Peyer's patch (tissue), 4 donors: ENCODE measurements at places on chromosomes 1 and 21.

GRCh38 chr1:68128820-68129219 is 78.4 kb upstream of the DIRAS3 start:
- DNase-seq = no peak

DNA sequence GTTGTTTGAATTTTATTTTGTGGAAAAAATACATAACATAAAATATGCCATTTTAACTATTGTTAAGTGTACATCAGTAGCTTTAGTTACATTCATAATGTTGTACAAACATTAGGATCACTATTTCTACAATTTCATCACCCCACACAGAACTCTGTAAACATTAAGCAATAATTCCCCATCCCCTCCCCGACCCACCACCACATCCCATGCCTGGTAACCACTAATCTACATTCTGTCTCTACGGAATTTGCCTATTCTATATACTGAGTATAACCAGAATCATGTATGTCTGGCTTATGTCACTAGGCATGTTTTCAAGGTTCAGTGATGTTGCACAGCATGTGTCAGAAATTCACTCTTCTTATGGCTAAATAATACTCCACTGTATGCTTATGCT is 47.7 kb downstream of the CDC42BPA start:
- no peak for DNase-seq

GRCh38 chr1:53654216-53655210 is 84.5 kb downstream of the GLIS1 start:
- peak; percentile 18 for DNase-seq

GRCh38 chr1:110053552-110054428 is 16.7 kb downstream of the ALX3 start:
- peak; percentile 82 for DNase-seq

GRCh38 chr1:155909894-155910293 is 1.3 kb downstream of the RIT1 start:
- no peak for DNase-seq

GRCh38 chr1:89732643-89733222 is 88.1 kb upstream of the LRRC8D start:
- DNase-seq = no peak

- DNase-seq = no peak
Observed at GRCh38 chr1:33387625-33388024, 43.3 kb downstream of the PHC2 start.

DNA sequence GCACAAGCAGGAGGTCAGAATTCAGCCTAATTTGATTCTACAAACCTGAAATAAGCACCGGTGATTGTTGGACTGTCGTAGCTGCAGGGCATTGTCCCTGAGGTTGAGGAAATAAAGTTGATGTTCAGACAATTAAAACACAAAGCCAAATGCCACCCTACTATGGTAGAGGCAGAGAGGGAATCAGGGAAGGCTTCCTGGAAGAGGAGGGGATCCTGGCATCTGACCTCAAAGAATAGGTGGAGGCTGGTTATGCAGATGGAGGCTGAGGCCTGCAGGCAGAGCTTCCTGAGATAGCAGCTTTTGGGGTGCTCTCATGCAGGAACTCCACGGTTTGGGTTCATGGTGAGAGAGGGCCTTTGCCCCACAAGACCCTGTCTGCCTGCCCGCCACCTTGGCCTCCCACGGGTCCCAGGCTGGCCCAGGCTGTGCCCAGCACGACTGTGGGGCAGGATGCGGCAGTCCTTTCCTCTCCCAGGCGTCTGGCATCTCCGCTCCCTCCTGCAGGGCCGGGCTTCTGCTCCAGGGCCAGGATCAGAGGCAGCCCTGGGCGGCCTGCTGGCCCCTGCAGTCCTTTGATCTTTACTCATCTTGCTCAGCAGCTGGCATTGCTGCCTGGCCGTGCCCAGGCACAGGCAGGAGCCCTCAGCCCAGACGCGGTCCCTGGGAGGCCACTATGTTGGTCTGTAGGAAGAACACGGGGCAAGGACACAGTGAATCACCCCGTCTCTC is 134.1 kb upstream of the VAMP3 start:
- no peak for DNase-seq

- DNase-seq = no peak
Observed at GRCh38 chr1:114671011-114671938, 1.4 kb upstream of the DENND2C start.

DNA sequence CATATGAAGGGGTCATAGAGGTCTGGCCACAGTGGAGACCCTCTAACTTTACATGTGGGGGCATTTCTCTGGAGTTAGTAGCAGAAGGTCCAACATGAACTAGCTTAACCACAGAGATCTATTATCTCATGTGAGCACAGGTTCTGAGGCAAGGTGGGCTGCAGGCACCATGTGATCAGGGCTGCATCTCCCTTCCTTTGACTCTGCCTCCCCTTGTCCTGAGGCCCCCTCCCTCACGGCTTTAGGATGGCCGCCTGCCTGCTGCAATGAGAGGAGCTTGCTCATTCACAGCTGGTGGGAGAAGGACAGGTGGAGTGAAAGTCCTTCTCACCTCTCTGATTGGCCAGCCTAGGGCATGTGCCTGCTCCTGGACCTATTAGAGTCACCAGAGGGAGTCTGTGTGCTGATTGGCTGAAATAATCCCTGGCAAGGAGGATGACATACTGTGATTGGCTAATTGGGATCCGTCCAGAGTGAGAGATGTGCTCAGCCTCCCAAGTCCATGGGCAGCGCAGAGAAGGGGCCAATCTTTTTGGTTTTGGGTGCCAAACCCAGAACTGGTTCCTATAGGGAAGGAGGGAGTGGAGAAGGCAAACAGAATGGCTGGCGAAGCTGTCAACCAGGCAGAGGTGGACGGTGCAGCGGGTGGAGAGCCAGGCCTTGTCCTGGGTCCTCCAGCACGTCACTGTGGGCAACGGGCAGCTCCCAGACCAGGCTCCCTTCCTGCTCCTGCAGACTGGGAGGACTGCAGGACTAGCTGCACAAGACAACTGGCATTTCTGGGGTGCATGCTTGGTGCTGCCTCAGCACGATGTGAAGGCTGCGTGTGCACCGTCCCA is 39.4 kb upstream of the C1orf174 start:
- DNase-seq = no peak

DNA sequence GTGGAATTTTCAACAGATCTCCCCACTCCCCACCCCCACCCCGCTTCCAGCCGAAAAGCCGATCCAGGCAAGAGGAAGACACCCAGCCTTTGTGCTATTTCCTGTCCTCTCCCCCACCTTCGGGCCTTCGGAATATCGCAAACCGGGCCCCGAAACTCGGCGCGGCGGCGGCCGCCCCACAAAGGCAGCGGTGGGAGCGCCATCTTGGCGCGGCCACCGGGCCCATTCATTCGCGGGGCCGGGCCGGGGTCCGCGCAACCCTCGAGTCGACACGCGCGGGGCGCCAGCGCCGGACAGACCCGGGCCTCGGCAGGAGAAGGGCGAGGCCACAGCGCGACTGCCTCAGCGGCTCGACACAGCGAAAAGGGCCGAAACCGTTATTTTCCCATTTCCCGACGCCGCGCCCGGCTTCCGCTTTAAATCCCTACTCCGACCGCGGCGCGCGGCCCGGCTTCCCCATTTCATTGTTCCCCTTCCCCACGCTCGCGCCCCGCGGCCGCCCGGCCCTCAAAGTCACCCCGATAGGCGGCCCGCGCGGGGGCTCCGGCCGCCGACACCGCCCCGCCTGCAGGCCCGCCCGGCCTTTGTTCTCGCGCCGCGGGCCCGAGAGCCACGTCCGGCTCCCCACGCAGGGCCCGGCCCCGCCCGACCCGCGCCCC is 911 bp downstream of the GNB1 start:
- peak; percentile 51 for DNase-seq

DNA sequence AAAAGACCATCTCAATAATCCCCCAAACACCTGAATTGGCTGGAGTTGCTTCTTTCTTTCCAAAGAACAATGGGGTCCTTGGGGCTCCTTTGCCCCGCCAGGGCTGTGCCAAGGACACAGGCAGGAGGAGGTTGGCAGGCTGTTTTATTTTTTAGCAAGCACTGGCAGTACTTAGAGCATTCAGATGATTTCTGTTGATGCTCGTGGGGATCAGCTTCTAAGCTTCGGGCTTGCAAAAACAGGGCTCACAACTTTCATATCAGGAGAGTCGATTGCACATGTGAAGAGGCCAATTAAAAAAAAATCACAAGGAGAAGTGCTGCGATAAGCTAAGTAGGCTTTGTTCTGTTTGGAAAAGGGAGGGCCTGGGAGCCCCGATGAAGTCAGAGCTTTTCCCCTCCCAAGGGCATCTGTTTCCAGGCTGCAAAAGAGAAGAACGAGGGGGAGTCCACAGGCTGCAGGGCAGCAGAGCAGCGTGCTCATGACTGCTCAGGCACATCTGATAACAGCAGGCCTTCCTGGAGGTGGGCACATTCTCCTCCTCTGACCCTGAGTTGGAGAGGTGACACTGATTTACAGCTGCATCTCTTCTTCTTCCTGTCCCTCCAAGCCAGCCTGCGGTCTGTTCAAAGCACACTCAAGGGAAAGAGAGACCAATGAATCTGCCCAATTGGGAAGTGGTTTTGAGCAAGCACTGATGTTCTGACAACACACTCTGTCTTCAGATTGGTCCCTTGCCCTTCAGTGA is 27.3 kb upstream of the BCAR3 start:
- no peak for DNase-seq

GRCh38 chr1:84181350-84182005 is 37.4 kb downstream of the PRKACB start:
- no peak for DNase-seq

DNA sequence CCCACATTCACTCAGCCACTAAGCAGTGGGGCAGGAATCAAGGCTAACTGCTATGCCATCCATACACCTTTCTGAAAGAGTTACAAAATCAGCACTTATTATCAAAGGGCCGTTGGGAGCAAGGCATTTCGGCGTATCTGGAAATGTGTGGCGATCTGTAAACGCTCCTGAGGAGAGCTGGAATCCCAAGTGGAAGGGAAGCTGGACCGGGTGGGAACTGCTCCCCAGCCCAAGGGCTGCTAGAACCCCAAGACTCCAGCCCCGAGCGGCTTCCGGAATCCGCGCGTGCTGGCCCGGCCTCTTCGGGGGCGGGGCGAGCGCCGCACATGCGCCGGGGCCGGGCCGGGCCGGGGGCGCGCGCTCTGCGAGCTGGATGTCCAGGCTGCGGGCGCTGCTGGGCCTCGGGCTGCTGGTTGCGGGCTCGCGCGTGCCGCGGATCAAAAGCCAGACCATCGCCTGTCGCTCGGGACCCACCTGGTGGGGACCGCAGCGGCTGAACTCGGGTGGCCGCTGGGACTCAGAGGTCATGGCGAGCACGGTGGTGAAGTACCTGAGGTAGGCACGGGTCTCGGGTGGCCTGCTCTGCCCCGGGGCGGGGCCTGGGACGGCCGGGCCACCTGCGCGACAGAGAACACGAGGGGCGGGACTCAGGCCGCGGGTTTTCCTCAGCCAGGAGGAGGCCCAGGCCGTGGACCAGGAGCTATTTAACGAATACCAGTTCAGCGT is at the start of gene NAXE:
Gene NAXE, plus strand, starts transcription at position 345 of the 726 bp plus-strand sequence. Its CDS starts 29 bp downstream, at position 374.
- DNase-seq = peak; percentile 89

- DNase-seq = peak; percentile 38
Observed at GRCh38 chr1:161763522-161764098, 2.5 kb upstream of the ATF6 start.

DNA sequence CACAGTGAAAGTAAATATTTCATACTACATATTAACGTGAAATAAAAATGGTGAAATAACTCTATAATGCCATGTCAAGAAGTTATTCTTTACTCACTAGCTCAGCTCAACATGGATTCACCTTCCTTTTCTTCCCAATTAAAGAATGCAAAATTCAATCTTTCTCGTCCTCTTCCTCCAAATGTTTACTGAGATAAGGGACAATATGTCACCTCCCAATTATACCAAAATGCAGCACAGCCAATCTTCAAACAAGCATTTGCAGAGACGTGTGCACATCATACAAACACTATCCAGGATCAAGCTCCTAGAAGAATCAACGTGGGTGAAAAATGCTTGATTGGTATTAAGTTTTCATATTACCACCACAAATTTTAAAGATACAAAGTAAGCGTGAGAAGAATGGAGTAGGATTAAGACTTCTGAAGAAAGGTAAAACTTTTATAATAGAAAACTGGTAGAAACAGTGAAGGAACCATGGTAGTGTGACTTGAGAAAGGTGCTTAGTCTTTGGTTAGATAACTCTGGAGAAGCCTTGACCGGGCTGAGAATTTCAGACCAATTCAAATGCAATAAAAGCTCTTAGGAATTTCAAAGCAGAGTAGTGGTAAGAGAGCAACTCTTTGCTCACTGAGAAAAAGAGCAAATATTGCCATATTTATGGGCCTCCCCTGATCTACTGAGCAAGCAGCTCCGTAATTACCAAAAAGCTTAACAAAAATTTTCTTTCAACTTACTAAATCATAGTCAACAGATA is 7.2 kb downstream of the PTP4A2 start:
- no peak for DNase-seq

GRCh38 chr1:28180306-28181305 is 4.1 kb upstream of the PTAFR start:
- DNase-seq = no peak

GRCh38 chr1:160374306-160375110 is 7.6 kb downstream of the NHLH1 start:
- DNase-seq = no peak

- peak; percentile 77 for DNase-seq
Observed at GRCh38 chr1:155107309-155108264, 20.1 kb upstream of the EFNA1 start.

- DNase-seq = no peak
Observed at GRCh38 chr1:198498881-198499280, 41.6 kb downstream of the ATP6V1G3 start.

DNA sequence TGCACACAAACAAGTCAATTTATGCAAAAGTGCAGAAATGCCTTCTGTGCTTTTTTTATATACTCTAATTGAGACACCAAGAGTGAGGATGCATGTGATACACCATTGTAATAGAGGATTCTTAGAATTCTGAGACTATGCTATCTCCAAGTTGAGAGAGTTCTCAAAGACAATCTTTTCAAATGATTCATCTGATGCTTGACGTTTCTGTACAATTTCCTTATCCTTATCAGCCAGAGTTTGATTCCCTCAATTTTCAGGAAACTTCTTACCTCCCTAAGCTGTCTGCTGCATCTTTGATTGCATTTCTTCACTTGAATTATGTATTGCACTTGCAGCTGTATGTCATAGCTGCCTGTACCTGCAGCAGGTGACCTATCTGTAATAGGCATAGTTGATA is 211.3 kb upstream of the SPAG17 start:
- no peak for DNase-seq

DNA sequence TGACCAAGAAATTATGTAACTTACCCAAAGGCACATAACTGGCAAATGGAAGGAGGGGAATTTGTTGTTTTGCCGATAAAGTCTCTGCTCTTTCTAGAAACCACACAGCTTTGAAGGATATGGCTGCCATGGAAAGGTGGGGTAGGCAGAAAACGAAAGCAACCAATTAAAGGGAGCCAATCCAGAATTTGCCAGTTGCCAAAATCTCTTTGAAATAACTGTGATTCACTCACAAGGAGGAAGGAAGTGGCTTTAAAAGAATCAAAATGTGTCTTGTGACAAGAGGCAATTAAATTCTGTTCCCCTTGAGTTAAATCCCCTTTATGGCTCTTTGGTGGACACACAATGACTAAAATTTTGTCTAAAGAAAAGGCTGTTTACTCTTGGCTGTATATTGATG is 61.2 kb upstream of the CCDC190 start:
- DNase-seq = no peak

DNA sequence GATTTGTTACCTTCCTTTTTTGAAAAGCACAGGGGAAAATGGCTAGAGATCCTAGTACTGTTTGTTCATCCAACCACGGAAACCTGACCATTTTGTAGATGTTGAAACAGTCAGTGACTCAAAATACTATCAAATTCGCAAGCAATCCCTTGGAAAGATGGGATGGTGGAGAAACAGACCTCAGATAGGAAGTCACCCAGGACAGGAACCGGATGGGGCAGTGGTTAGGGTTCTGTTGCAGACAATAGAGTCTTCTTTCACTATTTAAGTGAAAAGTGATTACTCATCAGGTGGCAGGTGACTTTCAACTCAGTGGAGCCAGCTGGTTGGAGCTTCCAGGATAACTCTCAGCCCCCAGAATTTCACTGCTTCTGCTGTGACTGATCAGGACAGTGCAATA is 17.0 kb downstream of the LHX4 start:
- no peak for DNase-seq
